ENCODE measurements at places on chromosomes 1 and 21. TPM values are rescaled to one million over a fixed set of nuclear protein-coding genes. Genes with fewer than 3 reads are reported as not detected.

Gene FMO3
- 1.4 TPM for total RNA-seq

Gene HSPB7
- total RNA-seq: 1.6 TPM

Gene ZNF362
- 14.0 TPM for total RNA-seq

Gene PRR9
- not detected for total RNA-seq

- ATAC-seq: no peak
Observed at GRCh38 chr1:30761381-30762151, 4.0 kb upstream of the LAPTM5 start.

DNA sequence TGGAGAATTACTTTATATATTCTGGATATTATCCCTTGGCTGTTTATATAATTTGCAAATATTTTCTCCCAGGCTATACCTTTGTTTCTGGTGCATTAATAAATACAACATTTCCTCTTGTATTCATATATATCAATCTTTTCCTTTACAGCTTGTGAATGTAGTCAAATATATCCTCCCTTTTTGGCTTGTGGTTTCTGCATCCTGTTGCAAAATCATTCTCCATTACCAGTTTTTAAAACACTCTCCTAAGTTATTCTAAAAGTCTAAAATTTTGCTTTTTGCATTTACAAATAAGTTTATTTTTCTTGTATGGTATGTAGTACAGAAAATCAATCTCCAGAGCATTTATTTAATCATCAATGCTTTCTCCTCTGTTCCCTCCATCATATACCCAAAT is 909.4 kb downstream of the ADGRL2 start:
- ATAC-seq: no peak

DNA sequence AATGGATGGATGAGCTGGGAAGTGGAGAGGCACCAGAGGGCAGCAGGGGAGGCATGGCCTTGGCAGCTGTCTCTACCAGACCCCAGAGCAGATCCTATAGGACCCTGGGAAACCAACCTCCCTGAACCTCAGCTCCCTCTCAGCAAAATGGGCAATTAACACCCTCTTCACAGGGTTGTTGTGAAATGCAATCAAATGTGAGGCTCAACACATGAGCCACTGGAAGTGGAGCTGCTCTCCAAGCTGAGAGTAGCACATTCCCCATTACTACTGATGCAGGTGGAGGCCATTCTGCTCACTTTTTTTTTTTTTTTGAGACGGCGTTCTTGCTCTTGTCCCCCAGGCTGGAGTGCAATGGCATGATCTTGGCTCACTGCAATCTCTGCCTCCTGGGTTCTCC is 6.5 kb upstream of the SYNC start:
- no peak for ATAC-seq

DNA sequence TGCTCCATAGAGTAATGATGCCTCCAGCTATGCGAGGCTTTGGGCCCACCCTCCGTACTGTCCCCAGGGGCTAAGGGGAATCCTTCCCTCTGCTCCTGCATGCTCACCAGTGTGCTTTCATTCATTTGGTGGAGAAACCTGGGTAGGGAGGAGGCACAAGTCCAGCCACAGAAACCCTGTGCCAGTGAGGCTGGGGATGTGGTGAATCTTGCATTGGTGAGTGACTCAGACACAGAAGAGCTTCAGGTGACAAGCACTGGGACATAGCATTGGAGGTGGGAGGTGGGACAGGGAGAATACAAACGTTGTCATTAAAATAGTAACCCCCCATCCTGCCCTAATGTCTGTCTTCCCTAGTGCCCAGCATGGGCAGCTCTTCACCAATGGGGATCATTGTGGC is 5.2 kb downstream of the FCGR2A start:
- no peak for ATAC-seq

DNA sequence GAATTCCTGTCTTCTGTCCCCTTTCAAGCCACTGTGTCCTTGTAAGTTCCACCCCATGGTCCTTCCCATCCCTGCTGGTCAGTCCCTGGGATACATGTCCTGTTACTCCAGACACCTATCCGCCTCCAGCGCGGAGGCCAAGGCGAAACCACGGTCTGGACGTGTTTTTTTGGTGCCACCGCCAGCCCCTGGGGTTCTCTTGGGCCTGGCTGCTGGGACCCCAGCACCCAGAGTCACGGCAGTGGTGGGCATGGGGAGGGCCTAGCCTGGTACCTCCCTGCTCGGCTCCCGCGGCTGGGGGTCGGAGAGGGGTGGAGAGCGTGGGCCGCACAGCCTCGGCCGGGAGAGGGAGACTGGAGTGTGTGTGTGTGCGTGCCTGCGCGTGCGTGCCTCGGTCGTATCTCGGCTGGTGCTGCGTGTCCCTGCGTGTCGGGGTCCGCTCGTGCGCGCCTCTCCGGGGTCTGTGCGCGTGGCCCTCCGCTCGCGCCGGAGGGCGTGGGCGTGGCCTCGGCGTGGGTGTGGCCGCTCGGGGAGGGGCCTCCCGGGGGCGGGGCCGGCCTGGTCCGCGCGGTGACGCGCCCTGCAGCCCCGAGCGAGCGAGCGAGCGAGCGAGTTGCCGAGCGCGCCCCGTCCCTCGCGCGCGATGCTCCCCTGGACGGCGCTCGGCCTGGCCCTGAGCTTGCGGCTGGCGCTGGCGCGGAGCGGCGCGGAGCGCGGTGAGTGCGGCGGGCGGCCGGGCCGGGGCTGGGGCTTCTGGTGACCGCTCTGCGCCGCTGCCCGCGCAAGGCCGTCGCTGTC is at the start of gene VWA1:
TSS of gene VWA1 (plus strand) at position 585 of the 798 bp plus-strand sequence. CDS start at position 644, 59 bp downstream.
- peak; percentile 64 for ATAC-seq
